ENCODE measurements at places on chromosomes 3 and 15. TPM values are rescaled to one million over a fixed set of nuclear protein-coding genes. Genes with fewer than 3 reads are reported as not detected.

The GOLGA6D gene
- 0.19 TPM for total RNA-seq

The MKRN3 gene
- total RNA-seq, result 1.1 TPM

The REC114 gene
- not detected for total RNA-seq

The C2CD4A gene
- total RNA-seq, result not detected

The DCBLD2 gene
- 0.64 TPM for total RNA-seq

The ITIH1 gene
- total RNA-seq, result not detected

GRCh38 chr3:182524711-182525401 lies 268.4 kb upstream of the ATP11B start:
- no peak for DNase-seq

DNA sequence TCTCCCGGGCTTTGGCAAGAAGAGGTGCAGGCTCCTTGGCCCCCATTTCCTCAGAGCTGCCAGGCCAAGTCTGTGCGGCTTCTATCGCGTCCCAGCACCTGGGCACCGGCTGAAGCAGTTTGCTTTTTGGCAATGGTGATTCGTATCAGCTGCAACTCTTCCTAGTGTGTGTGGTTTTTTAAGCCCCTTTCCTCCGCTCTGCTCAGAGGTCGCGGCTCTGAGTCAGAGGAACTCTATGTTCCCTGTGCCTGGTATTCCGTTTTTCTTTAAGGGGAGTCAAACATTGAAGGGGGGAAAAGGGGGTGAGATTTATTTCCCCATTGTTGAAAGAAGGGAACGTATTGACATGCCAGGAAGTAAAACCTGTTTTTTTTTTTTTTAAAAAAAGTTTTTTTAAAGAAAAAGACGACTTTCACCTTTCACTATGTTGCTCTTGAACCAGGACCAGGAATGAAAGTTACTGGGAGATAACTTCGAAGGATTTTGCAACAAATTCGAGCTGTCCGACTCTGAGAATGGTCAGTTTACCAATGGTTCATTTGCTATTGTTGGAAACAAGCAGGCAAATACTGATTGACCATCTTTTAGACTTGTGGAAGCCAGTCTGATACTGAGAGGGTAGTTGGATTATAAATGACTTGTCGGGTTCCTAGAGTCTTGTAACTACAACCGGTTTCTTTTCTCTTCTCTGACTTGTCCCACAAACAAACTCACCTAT lies 1.1 kb downstream of the ARMC8 start:
- DNase-seq, result no peak

GRCh38 chr3:52877085-52877484 lies 20.3 kb downstream of the STIMATE start:
- DNase-seq, result no peak

GRCh38 chr3:49869525-49870126 lies at the start of gene CAMKV:
CAMKV (minus strand) TSS chr3:49869906; CDS start chr3:49862388, 7,518 bp downstream.
- peak; percentile 21 for DNase-seq

DNA sequence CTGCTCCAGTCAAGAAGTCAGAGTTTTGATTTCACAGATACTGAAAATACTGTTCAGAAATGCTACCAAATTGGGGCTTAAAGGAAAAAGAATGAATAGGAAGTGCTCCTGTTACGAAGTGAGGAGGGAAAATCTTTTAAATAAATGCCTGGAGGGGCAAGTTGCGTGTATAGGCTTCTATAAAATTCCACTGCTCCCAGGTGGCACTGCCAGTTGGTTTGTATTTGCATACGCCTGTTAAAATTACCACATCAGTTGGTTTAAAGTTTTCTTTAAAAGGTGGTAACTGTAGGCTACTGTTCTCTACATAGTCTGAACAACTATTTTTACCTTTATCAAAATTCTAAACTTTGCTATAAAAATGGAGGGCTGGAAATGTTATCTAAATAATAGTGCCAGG lies 123.5 kb downstream of the DLG1 start:
- no peak for DNase-seq

DNA sequence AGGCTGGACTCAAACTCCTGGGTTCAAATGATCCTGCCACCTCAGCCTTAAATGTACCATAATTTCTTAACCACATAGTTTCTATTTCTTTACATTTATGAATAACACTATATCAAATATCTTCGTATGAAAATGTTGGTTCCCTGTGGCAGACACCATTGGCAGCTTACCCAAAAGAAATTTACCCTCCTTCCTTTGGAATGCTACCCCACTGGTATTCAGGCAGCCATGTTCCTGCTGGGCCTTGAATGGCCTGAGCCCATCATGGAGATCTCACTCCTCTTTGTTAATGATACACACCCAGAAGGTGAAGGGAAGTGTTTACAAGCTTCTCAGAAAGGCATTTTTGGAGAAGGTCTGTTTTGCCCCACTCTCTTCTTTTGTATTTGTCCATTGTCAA lies 94.3 kb upstream of the RNF7 start:
- no peak for DNase-seq

- DNase-seq, result no peak
Measured at GRCh38 chr3:45026957-45027356, 854 bp downstream of the CLEC3B start.

GRCh38 chr3:168205451-168205850 lies 109.7 kb upstream of the GOLIM4 start:
- no peak for DNase-seq

GRCh38 chr3:13020159-13020750 lies 53.0 kb downstream of the IQSEC1 start:
- DNase-seq, result no peak

DNA sequence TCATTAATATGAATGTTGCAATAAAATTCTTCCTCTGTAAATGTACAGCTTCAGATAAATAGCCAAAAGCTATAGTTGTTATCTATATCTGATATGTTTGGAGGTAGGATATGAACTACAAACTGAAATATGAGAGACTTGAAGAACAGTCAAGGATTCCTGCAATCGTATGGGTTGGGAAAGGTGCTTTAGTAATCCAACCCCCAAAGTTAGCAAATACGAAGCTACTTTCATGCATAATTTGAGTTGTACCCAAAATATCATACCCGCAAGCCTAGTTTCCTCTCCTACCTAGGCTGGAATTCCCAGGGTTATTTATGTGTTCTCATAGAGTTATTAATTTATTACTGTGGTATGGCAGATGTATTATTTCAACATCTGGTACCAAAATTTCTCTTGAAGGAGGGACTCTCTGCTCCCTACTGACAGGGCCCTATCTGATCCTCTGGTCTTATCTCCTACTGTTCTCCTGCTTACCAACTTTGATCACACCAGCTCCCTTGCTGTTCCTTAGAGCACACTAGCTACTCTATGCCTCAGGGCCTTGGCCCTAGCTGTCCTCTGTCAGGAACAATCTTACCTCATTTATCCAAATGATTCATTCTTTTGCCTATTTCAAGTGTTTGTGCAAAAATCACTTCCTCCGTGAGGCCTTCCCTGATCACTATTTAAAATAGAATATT lies 140.4 kb upstream of the CCDC54 start:
- DNase-seq, result no peak

DNA sequence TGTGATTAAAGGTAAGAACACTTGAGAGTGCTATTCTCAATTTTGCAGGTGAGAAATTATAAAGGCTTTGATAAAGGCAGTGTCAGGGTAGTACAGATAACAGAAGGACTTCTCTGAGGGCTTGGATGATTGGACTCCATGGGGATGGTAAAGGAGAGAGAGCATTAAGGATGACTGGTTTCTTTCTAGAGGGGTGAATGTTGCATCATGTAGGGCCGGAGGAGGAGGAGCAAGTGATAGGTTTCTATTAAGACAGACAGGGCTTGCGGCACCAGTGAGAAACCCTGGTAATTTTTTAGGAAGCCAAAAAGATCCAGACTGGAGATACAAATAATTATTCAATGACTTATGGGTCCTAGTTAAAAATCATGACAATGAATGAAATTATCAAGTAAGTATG lies 230.7 kb upstream of the MME start:
- DNase-seq, result no peak

DNA sequence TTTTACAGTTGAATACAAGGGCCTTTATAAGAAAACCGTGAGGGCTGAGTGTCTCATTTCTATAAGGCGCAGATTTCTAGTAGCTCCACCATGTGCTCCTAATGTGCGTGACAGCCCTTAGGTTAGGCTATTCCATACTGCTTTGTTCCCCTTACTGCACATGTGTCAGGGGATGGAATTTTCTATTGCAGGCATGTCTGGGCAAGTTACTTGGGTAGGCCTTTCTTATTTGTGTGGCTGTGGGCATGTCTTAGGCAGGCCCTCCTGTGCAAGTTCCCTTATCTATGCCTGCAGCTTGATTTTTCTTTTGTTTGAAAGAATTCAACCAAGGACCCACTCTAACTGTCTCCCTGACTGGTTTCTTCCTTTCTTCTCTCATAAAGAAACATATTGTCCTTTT lies 434.2 kb upstream of the CNTN3 start:
- DNase-seq, result no peak

DNA sequence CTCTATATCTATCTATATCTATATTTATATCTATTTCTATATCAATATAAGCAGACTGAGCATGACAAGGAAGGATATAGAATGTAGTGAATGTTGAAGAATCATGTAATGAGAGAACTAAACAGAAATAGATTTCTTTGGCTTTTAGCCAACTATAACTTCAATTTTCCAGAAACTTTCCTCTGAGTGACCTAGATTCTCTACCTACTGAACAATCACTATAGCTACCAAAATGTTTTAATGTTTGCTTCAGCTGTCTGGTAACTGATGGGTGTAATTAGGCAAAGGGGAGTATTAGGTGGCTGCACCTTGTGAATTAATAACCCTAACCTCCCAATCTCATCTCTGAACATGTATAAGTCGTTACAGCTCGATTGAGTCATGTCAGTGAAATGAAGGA lies 76.4 kb upstream of the ROBO1 start:
- no peak for DNase-seq

- DNase-seq, result no peak
Measured at GRCh38 chr15:84001037-84001436, 234.5 kb upstream of the GOLGA6L4 start.

- DNase-seq, result no peak
Measured at GRCh38 chr3:88744896-88745295, 362.5 kb upstream of the EPHA3 start.

GRCh38 chr3:39989746-39990145 lies 180.3 kb downstream of the MYRIP start:
- no peak for DNase-seq

DNA sequence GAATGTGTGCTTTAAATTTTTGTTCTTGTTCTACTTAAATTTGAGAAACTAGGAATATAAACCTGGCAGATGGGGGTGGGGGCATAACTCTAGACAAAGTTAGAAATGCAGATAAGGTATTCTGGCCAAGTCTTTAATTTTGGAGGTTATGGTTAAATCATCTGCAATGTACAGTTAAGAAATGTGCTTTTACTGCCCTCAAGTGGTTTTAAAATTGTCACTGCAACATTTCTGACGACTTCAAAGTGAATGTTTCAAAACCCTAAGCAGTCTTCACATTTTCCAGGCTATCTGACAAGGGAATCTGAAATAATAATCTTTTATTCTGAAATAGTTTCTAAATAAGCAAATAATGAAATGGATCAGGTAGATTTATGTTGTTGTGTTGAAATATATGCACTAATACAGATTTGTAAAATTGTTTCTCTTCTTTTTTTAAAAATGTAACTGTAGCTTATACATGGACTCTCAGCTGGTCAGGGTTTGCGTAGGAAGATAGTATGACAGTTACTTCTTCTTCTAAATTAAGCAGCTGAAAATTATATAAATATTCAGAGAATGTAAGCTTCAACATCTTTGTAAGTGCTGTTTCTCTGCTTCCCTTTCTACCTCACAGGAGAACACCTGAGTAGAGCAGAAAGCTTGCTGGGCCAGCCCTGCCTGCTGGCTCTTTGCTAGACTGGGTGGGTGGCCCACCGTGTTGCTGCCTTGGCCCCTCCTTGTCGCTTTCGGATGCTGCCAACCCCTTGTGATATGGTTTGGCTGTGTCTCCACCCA lies 45.0 kb downstream of the SUCNR1 start:
- no peak for DNase-seq

- DNase-seq, result no peak
Measured at GRCh38 chr3:179671747-179672242, 19.0 kb downstream of the USP13 start.

DNA sequence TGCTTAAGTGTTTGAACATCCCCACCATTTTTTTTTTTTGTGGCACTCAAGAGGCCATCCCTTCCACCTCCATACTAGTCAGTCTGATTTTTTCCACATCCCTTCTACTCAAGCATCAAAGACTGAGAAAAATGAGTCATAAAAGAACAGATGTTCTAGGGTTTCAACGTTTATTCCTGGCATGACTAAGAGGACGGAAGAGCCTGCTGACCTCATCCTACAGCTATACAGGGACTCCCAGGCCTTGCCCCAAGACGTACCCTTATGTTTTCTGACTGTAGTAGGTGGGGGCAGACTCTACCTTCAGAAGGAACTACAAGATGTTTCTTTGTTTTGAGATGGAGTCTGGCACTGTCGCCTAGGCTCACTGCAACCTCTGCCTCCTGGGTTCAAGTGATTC lies 3.3 kb upstream of the ITPKA start:
- DNase-seq, result no peak

GRCh38 chr15:36407647-36408046 lies 171.8 kb upstream of the CDIN1 start:
- DNase-seq, result no peak

DNA sequence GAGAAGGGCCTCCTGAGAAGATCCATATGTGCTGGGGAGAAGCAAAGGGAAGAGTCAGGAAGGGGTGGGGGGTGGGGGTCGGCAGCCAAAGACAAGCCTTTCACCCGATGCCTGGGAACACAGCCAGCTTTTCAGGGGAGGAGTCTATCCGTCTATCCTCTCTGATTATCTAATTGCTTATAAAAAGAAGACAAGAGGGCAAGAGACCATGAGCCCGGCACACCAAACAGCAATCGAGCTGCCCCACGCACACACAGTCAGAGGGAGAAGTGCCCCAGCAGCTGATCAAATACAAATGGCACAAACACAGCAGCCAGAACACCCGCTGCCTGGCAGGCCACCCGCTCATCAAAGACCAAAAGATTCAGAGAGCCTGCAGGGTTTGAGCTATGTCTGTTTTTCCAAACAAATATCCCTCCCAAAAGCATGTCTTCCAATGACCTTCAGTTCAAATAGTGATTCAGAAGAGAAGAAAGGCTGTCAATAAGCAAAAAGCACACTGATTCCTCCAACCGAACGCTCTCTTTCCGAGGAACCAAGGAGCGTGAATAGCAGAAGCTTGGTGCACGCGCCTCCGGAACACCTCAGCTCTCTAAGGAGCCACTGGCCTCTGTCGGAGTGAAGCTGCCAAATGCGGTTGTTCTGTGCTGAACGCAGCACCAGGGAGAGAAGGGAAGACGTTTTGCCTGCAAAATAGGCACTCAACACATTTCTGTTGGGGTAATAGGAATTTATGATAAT lies 419.2 kb downstream of the OCA2 start:
- no peak for DNase-seq

All from naive thymus-derived CD4-positive, alpha-beta T cell (primary cell).